ENCODE measurements at places on chromosomes 1 and 21. TPM values are rescaled to one million over a fixed set of nuclear protein-coding genes. Genes with fewer than 3 reads are reported as not detected.
A peak's percentile ranks its signal among the peaks of the same experiment; 100 is the strongest.

The GREM2 gene
- 0.34 TPM for polyA plus RNA-seq

The TTLL7 gene
- 2.3 TPM for polyA plus RNA-seq

GRCh38 chr1:46368791-46369190 is 25.3 kb upstream of the FAAH start:
- DNase-seq, result peak; percentile 53

GRCh38 chr1:220921498-220921897 is 42.3 kb downstream of the HLX start:
- DNase-seq, result no peak

GRCh38 chr1:54459140-54459539 is 52.9 kb upstream of the SSBP3 start:
- no peak for DNase-seq

DNA sequence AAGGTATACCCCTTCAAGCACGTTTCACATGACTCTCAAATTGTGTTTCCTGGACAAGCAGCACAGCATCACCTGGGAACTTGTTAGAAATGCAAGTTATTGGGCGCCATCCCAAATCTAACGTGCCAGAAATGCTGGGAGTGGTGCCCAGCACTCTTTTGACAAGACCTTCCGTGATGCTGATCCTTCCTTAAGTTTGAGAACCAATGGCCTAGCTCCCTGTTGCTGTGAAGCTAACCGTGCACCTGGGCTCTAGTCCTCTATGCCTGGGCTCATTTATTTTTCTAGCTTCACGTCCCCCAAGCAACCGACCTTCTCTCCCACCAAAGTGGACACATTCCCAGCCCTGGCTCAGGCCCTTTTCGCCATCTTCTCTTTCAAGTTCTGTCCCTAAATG is 4.3 kb downstream of the BEST4 start:
- no peak for DNase-seq

- DNase-seq, result peak; percentile 90
Observed at GRCh38 chr1:93681101-93681988, at the start of gene BCAR3. TSS of gene BCAR3 (minus strand) at chr1:93681837. CDS start at chr1:93674930, 6,907 bp downstream.

The TMEM81 gene
- polyA plus RNA-seq, result 6.1 TPM

The RGS13 gene
- polyA plus RNA-seq, result not detected

The CRYAA gene
- polyA plus RNA-seq, result 28.6 TPM

GRCh38 chr1:154879038-154879421 is 8.9 kb upstream of the KCNN3 start:
- DNase-seq, result no peak

DNA sequence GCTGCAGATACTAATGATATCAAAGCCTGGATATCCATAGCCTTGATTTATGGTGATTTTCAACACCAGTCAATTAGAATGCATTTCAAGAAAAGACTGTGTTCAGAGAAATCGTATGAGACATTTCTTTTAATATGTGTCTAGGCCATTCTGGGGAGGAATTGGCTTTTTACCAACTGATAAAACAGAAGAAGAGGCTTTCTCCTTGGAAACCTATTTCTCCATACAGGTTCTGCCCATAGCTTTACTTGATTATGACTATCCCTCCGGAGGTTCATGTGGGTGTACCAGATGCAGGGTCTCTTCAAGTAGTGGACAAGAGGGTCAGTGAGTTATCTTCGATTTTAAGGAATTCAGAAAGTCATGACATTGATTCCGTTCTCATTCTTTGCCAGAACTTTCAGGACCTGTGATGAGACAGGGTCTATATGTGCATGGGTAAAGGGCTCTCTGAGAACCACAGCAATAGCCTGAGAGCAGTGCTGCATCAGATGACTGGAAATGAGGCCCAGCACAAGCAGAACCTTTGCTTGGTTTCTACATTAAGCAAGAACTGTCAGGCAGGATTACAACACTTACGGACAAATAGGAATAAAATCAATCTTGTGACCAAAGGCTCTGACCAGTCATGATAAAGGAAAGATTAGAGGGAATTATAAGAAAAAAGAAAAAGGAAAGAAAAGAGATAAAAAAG is 263.7 kb upstream of the SGIP1 start:
- no peak for DNase-seq

- no peak for DNase-seq
Observed at GRCh38 chr1:151495316-151495715, 15.9 kb upstream of the CGN start.

GRCh38 chr1:43021547-43022474 is 63.1 kb upstream of the SLC2A1 start:
- DNase-seq, result peak; percentile 66

- DNase-seq, result no peak
Observed at GRCh38 chr1:153746174-153746573, 18.3 kb downstream of the INTS3 start.

DNA sequence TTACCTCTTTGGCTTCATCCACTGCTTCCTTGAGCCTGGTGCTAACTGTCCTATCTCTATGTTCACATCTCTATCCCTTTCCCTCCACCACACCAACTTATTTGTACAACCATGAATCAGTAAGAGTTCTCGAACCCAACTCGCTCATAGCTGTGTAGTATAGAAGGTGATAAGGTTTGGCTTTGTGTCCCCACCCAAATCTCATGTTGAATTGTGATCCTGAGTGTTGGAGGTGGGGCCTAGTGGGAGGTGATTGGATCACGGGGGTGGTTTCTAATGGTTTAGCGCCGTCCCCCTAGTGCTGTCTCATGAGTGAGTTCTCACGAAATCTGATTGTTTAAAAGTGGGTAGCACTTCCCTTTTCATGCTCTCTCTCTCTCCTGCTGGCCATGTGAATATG is 235.6 kb upstream of the FMN2 start:
- no peak for DNase-seq

DNA sequence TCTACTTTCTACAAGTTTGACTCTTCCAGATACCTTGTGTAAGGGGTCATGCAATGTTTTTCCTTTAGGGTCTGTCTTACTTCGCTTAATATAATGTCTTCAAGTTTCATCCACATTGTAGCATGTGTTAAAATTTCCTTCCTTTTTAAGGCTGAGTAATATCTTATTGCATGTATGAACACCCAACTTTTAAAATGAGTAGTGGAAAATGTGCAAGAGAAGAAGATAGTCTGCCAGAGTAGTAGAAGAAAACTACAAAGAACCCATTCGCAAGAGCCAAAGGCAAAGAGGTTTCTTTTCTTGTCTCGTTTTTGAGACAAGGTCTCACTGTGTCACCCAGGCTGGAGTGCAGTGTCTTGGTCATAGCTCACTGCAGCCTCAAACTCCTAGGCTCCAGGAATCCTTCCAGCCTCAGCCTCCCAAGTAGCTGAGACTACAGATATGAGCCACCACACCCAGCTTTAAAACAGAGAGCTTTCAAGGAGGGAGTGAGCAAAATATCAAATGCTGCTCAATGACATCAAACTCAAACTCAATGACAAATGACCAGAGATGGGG is 9.4 kb downstream of the IL23R start:
- no peak for DNase-seq

The A3GALT2 gene
- polyA plus RNA-seq, result not detected

- DNase-seq, result no peak
Observed at GRCh38 chr21:42061195-42061985, 9.7 kb upstream of the UMODL1 start.

- DNase-seq, result no peak
Observed at GRCh38 chr1:216464489-216464888, 41.2 kb upstream of the USH2A start.

- DNase-seq, result no peak
Observed at GRCh38 chr1:76109404-76109803, 34.9 kb downstream of the ST6GALNAC3 start.

GRCh38 chr1:46289134-46289494 is 14.3 kb downstream of the LRRC41 start:
- no peak for DNase-seq

The MORC3 gene
- polyA plus RNA-seq, result 6.6 TPM

GRCh38 chr1:220702733-220703270 is 12.6 kb downstream of the C1orf115 start:
- DNase-seq, result no peak

DNA sequence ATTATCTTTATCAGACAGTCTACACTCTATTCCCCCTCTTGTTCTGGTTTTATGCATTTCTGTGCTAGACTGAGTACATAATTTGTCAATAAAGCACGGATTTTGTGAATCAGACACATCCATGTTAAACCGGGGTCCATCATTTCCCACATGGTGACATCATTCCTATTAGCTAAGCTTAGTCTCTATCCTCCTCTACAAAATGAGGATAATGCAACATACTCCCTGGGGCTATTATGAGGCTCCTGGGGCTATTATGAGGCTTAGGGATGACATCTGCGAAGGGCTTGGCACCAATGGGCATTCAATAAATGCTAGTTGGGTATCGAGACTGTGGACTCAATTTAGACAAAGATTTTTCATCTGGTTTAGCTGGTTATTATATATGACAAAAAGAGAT is 25.1 kb upstream of the APP start:
- no peak for DNase-seq

The BOLA1 gene
- polyA plus RNA-seq, result 44.0 TPM

The GNB1 gene
- 144 TPM for polyA plus RNA-seq

GRCh38 chr1:88774151-88774556 is 90.1 kb downstream of the PKN2 start:
- no peak for DNase-seq

The PLA2G5 gene
- polyA plus RNA-seq, result 0.58 TPM

DNA sequence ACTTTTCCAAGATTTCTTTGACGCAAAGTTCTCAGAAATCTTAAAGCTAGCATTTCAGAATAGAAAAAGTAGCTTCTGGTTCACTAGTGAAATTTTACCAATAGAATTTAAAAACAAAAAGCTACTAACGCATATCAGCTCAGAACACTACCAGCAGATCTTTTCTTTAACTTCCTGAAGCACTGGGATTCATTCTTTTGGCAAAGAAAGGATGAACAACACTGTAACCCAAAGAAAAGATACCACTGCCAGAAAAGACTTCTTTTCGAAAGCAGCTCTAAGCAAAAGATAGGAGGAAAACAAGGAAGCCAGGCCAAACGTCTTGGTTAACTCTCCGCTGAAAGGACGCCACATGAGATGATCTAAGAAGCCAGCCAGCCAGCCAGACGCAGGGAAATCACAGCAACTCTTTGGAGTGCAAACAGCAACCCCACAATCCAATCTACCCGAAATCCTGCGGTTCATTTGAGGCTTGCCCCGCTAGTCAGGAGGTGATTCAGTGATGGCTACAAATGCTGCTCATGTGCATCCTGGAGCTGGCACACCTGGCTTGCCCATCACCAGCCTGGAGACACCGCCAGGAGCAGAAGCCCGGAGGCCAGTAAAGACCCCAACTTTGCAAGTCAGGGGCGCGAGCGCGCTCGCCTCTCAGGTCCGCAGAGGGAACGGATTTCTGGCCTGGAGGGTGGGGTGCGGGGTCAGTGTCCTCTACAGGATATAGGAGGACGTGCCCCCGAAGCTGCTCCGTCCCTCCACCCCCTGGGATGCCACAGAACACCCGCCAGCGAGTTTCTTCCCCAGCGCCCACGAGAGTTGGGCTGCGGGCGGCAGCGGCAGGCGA is 812 bp downstream of the NBPF1 start:
- DNase-seq, result peak; percentile 91

The KRTAP12-2 gene
- polyA plus RNA-seq, result not detected

DNA sequence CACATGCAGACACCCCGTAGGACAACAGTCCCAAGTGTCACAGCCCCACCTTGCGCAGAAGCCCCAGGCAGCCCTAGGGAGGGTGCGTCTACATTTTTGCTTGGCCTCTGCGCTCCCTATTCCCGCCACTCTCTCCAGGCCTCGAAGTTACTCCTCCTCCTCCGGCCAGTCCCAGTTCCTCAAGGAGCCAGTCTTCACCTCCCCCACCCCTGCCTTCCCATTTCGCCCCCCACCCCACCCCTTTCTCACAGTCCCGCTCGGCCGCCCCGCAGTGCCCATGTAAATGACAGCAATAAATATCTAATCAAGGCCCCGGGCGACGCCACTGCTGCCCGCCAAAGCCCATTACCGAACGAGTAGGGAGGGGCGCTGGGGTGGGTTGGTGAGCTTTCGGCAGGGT is 3.2 kb downstream of the DMBX1 start:
- DNase-seq, result peak; percentile 51

DNA sequence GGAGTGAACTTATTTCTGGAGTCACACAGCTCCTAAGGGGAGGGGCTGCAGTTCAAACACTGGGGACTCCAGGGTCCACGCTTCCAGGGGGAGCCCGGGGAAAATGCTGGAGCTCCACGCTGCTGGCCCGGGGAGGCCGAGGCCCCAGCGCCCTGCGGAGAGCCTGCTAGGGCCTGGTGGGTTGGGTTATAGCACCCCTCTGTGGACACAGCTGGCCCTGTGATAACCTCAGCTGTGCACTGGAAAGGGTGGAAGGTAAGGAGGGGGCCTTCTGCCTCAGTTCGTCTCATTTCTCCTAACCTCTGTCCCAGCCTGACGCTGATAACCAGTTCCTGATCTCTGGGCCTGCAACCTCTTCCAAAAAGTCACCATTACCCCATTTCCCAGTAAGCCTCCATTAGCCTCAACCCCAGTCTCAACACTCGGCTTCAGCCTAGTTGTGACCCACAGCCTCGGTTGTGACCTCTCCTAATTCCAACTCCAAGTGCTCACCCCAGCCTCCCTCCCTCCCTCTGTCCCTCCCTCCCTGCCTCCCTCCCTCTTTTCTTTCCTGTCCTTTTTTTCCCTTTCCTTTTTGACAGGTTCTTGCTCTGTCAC is 7.1 kb downstream of the NBL1 start:
- peak; percentile 86 for DNase-seq

The ST6GALNAC3 gene
- polyA plus RNA-seq, result 8.8 TPM

- no peak for DNase-seq
Observed at GRCh38 chr1:67190942-67191341, 24.7 kb downstream of the IL23R start.

The TIPRL gene
- polyA plus RNA-seq, result 20.7 TPM

- DNase-seq, result peak; percentile 62
Observed at GRCh38 chr1:1928231-1929101, 9.4 kb upstream of the TMEM52 start.

The GJB5 gene
- not detected for polyA plus RNA-seq

The LAD1 gene
- 70.7 TPM for polyA plus RNA-seq

The CD101 gene
- 0.22 TPM for polyA plus RNA-seq

- no peak for DNase-seq
Observed at GRCh38 chr1:147236448-147236847, 6.0 kb upstream of the CHD1L start.

GRCh38 chr1:225899044-225899925 is 10.3 kb upstream of the LEFTY1 start:
- no peak for DNase-seq

GRCh38 chr1:211781260-211781659 is 49.3 kb downstream of the LPGAT1 start:
- no peak for DNase-seq

The AMPD1 gene
- polyA plus RNA-seq, result not detected

- DNase-seq, result no peak
Observed at GRCh38 chr1:92958203-92958970, 2.9 kb downstream of the DIPK1A start.

DNA sequence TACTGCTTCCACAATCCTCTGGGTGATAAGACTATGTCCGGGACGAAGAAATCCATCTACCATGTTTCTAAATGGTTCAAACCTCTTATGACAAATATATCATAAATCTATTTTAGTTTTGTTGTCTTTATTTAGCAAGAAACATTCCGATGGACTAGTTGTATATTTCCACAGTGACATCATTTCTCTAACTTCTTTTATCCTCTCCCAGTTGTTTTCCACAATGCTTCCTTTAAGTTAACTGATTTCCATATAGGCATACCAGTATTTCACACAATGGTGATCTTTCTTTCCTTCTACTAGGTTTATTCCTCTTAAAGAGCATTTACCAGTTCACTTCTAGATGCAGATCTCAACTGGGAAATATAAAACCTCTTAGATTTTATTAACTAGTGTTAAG is 44.8 kb downstream of the USP1 start:
- DNase-seq, result no peak

The HSD3B1 gene
- not detected for polyA plus RNA-seq

- DNase-seq, result peak; percentile 49
Observed at GRCh38 chr1:168135921-168136708, 615 bp downstream of the GPR161 start.

GRCh38 chr1:119787776-119788175 is 19.1 kb upstream of the HMGCS2 start:
- DNase-seq, result no peak
